Esophagus squamous epithelium (tissue), 5 donors: ENCODE measurements at places on chromosomes 5 and 9.

- no peak for DNase-seq
These were observed 292.6 kb upstream of the DAB2 start for GRCh38 chr5:39717176-39717897.

DNA sequence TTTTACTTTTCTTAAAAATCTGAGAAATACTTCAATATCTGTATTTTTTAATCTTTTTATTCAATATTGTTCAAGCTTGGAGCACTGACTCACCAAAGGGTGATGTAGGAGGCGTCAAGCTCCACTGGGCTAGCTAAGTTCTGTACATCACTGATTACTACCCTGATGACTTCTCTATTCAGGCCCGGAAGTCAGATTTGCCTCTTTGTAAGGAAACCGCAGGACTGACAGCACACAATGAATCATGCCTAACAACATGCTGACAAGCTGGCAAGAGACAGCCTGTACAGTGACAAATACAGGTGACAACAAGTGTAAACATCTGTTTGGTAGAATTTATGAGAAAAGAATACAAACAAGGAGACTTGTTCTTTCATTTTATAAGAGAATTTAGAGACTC, 627.9 kb upstream of the RORB start:
- no peak for DNase-seq

GRCh38 chr9:76644171-76644570, 120.1 kb upstream of the PCA3 start:
- DNase-seq, result no peak

- DNase-seq, result no peak
These were observed at the start of gene SLC23A1 for GRCh38 chr5:139383275-139383992. TSS of gene SLC23A1 (minus strand) at chr5:139383297. CDS start at chr5:139383253, 44 bp downstream.

DNA sequence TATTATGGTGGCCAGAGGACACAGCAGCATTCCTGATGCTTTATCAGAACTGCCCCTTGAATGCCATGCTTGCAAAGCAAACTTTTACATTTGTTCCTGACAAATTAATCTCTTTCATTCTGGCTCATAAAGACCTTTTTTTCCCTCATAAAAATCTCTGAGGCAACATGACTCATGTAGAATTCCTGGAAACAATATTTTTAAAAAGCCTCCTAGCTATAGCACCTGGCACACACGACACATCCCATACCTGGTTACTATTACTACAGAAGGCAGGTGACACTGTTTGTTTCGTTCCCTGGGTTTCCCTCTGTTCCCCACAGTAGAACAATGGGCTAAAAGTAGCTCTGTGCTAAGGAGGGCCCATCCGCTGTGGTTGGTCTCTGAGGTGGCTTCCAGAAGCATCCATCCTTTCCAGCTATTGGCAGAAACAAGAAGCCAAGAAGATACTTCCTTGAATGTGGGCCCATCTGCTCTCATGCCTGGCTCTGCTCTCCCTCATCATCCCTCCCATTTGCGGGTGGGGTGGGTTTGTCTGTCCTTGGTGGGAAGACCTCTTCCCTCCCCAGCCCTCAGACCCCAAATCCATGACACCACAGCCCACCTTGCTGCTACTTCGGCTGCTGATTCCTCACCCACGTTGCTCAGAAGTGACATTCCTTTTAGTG, 59.1 kb downstream of the GALNT12 start:
- DNase-seq, result no peak

- no peak for DNase-seq
These were observed 11.6 kb downstream of the PTCH1 start for GRCh38 chr9:95505072-95505716.

- DNase-seq, result no peak
These were observed 155.7 kb upstream of the SH3GL2 start for GRCh38 chr9:17422994-17423680.

DNA sequence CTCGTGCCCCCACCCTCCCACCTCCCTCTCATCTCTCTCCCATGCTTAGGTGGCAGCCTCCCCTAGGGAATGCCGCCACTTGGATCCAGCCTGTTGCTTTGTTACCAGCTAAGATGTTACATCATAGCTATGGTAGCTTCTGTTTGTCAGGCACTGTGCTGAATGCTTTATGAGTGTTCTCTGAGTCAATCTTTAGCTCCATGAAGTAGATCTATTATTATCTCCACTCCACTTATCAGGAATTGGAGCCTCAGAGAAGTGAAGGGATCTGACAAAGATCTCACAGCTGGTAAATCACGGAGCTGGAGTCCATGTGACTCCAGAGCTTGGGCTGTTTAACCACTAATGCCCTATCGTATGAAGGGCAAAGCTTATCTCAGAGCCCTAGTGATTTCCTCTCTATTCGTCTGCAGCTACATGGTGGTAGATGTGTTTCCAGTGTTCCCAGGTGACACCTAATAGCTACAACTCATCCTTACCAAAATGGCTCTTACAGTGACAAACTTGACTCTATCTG, 54.1 kb downstream of the GARNL3 start:
- DNase-seq, result no peak

GRCh38 chr5:79971156-79971555, 19.9 kb downstream of the MTX3 start:
- DNase-seq, result no peak

DNA sequence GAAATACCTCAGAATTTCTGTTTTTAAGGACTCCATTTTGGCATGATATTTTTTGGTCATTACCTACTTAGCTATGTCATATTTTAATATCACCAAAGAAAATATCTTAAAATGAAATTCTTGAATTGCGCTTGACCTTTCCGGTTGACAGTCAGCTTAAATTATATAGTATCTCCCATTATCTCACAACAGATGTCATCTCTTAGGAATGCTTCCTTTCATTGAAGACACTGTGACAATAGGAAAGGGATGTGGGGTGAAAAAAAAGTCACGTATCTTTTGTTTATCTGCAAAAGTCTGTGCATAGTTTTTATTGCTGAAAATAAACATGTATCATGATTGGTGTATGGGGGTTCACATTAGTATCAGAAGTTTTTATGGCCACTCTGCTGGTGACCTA, 105.8 kb downstream of the INVS start:
- DNase-seq, result no peak

DNA sequence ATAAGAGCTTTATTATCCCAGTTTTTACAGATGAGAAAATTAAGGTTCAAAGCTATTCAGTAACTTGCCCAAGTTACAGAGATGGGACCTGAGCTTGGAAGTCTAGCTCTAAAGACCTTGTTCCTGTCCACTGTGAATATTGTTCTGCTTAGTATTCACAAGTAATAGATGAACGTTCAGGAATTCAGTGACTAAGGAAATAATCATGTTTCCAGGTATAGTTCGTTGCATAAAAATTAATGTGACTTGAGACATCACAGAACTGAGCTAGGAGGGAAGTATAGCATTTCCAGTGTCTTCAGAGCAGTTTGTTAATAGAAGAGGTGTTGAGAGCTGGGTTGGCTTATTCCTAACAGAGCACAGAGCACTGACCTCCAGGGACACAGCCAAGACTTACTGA, 136.1 kb downstream of the FGF1 start:
- DNase-seq, result no peak

GRCh38 chr5:127824126-127824525, 120.9 kb downstream of the CCDC192 start:
- no peak for DNase-seq

DNA sequence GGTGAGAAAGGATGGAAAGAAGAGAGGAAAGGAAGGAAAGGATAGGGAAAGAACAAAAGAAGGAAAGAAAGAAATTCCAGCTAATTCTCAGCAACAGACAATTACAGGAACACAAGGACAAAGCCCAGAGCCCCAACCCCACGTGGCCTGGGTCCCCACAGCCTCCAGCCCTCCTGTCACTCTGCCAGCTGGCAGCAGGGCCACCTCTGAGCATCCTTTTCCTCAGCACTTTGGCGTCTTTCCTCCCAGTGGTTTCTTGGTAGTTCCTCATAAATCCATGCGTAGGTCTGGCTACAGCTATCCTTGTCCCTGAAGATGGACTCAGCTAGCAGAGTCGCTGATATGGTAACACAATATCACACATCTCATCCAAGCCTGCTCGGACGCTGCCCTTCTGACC, 28.3 kb downstream of the ADAMTS2 start:
- no peak for DNase-seq

DNA sequence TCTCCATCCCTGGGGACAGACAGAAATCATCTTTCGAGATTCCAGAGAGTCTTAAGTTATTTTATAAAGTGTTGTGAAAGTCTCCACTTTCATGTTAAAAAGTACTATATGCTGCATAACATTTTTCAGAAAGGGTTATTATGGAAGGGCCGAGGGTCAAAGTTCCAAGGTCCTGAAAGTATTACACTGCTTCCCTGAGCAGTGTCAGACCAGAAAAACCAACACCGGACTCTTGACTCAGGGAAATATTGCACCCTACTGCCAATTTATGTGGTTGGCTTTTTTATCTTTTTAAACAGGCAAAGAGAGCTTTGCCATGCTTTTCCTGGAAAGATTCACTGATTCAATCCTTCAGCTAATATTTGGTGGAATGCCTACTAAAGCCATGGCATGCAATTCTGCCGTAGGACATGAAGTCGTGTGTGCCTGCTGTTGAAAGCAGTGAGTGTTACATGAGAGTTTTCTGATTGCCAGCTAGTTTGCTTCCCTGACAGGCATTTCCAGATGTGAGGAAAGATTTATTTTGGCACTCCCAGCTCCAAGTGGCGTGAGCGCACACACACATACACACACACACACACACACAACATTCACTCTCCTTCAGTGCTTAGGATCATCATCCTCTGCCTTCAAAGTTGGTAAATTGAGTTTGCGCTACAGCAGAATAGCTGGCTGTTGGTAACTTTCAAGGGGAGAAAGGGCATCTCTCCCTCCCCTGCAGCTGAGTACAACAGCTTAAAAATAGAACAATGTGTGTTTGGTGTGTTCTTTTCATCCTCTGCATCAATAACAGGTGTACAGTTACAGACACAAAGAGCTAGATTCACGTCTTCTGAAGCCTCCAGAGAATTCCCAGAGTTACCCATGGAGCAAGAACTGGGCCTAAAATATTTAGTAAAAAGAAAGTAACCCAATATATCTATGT, 45.6 kb downstream of the SLC1A3 start:
- DNase-seq, result no peak

- DNase-seq, result no peak
These were observed 7.6 kb upstream of the EBF1 start for GRCh38 chr5:159107308-159107707.

DNA sequence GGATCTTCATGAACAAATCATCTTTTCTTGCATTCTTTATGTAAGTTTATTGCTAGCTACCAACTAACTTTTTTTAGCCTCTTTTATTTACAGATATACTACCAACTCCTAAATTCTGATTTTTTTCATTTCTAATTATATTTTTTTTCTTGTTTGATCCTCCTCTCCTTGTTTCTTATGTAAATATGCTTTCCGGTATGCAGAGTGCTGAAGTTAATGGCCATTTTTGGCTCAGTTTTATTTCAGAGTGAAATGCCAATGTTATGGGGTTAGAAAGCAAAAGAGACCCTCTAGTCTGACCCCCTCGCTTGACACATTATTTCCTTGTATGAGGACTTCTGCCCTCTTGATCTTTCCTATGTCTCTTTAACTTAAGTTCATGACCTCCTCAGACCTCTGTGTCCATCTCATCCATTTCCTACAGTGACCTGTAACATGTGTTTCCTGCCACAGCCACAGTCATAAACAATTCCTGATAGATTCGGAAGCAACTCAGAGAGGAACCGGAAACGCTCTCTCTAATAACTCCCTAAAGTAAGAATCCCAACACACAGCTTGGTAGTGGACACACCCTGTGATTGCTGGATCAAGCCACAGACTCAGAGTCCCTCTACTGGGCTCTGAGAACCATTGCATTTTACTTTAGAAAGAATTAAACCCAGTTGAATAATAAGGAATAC, 42.9 kb upstream of the AFAP1L1 start:
- no peak for DNase-seq

DNA sequence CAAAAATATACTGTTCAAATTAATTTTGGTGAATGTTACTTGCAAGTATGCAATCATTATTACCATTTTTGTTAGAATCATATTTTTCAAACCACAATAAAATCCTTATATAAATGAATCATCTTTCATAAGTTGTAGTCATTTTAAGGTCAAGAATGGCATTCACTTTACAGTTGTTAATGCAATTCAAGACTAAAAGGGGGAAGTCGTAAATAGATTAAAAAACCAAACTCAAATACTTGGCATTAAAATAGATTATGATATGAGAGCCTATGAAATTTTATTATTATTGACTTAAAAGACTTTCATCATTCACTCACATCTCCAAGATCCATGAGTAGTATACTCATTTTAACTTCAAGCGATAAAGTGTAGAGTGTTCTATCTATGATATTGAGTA, 11.6 kb downstream of the CDH9 start:
- DNase-seq, result no peak

DNA sequence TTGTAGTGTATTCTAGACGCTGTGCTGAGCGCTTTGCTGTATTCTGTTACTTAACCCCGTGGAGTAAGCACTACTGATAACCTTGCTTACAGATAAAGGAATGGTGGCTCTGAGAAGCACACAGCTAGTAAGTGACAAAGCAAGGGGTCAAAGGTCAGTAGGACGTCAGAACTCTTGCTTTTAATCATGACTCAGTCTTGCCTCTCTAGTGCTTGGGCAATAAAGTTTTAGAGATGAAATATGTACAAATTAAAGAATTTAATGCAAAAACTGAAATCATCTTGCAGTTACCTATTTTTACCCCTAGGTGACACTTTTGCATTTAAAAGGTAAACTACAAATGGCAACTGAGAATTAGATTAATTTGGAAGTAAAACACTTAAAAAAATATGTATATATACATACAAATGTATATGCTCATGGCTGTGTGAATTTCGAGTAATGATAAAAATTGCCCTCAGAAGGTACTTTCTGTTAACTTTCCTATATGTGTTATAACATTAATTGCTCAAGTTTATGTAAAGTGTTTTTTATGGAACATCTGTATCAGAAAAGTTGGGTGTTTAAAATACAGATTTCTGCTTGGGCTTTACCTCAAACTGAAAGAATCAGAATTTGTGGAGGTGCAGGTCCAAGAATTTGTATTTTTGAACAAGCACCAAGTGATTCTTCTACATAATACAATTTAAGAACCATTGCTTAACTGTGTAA, 175.1 kb upstream of the DAB2 start:
- DNase-seq, result no peak

GRCh38 chr9:132637351-132637750, 32.4 kb downstream of the DDX31 start:
- DNase-seq, result no peak

DNA sequence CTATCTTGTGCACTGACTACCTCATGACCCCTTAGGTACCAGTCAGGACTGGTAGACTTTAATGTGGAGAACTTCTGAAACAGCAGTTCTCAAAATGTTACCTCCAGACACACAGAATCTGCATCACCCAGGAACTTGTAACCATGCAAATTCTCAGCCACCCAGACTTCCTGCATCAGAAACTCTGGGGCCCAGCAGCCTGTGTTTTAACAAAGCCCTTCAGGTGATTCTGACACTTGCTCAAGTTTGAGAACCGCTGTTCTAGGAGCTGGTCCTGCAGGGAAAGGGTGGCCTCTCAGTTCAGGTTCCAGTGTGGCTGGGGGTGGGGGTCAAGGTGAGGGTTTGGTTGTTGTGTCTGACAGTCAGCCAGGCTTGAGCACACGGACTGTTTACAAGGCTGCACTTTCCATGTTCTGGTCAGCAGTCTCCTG, 28.4 kb downstream of the ZFP62 start:
- DNase-seq, result no peak

- DNase-seq, result no peak
These were observed 10.9 kb upstream of the SLC24A2 start for GRCh38 chr9:19799784-19800183.

GRCh38 chr9:87641067-87641466, 84.9 kb upstream of the CTSL start:
- no peak for DNase-seq
